Fibroblast of skin of left biceps (primary cell): ENCODE measurements at places on chromosomes 13 and 19.

- DNase-seq: no peak
Observed at GRCh38 chr13:30196025-30196424, 111.3 kb downstream of the KATNAL1 start.

GRCh38 chr13:67619995-67620380 is 389.9 kb upstream of the PCDH9 start:
- DNase-seq: no peak

DNA sequence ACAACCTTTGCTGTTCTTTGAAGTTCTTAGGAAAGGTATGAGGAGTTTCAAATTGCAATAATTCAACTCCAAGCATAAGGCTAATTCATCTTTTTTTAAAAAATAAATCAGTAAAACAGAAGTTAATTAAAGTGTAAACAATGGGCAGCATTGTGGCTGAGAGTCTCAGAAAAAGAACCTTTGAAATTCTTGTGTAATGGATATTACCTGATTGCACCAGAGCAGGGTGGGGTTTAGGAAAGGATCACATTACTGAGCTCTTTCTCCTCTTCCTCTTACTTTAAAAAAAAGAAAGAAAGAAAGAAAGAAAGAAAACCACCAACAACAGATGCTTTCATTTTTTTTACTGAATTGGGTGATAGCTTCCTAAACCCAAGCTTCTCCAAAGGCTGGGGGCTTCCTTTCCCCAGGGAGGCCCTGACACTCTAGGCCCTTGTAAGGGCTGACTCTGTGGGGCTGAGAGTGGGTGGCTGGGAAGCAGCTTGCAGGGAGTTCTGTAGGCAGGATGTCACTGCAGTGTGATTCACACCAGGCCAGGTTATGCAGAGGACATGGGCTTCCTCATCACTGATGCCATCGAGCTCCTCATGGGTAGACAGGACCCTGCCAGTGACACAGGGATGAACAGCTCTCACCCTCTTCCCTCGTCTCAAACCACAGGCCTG is 564.5 kb downstream of the FGF9 start:
- DNase-seq: no peak

GRCh38 chr19:51156710-51157109 is 14.6 kb downstream of the SIGLEC7 start:
- no peak for DNase-seq

DNA sequence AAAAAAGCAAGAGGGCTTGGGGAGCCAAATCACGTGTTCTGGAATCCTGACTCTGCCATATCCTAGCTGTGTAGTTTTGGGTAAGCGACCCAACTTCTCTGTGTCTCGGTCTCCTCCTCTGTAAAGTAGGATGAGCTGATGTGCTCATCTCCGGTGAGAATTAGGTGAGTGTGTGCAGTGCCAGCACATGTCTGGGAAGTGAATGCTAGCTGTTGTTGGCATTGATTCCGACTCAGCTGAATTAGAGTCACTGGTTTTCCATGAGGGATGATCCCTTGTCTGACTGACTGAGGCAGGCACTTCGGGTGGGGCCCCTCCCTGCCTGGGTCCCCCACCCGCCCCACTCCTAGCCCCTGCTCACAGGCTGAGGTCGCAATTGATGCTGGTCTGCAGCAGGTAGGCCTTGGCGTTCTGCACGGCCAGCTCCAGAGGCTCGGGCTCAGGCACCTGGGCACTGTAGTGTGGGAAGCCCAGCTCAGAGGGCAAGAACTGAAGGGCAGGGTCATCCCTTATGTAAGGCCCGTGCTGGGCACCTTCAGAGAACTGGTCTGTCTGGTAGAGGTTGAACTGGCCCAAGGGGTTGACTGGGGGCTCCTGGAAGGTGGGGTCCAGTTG is 835 bp downstream of the RSPH6A start:
- no peak for DNase-seq

GRCh38 chr13:104949840-104950740 is 1585.4 kb downstream of the EFNB2 start:
- no peak for DNase-seq

DNA sequence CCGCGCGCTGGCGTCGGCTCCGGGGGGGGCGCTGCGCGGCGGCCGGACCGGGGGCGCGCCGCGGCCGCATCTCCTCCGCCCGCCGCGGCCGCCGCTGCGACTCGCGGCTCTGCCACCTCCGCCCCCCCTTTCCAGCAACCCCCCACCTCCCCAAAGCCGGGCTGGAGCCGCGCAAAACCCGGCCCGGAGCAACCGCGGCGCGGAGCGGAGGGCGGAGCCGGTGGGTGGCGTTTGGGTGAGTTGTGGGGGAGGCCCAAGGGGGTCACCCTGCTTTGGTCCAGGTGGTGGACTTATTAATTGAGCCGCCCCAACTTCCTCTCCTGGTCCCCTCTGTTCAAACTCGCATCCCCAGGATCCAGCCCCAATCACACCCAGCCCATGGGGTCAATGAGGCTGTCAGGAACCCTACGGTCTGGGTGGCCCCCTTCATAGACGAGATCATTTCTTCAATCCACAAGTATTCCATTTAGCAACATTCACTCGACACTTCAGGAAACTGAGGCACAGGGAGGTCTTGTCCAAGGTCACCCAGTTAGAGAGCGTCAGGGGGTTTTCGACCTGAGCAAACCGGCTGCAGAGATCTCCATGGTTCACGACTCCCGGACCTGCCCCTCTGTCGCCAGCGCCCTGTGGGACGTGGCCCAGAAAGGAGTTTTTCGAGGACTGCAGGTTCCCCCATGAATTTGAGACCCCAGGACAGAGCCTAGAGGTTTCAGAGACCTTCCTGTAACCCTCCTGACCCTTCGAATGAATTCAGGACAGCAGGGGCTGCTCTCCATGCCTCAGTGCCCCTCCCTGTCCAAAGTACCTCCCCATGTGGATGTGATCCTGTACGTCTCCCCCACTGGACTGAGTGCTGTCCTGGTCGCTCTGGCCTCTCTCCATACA is 22.4 kb upstream of the SEMA6B start:
- DNase-seq: no peak

DNA sequence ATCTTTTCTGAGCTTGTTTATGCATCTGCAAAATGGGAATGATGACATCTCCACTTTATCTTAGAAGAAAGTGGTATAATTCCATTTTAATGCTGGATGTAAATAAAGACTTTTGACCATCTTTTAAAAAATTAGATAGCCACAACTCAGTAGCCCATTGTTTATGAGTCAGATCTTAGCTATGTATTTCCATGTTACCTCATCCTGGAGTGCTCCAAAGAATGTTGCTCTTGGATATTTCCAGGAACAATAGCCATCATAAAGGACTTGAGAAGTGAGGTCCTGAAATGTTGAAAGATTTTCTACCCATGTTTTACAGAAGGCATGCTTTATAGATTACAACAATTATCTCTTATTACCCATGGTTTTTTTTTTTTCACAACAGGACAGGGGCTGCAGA is 229.3 kb upstream of the EDNRB start:
- peak; percentile 67 for DNase-seq

DNA sequence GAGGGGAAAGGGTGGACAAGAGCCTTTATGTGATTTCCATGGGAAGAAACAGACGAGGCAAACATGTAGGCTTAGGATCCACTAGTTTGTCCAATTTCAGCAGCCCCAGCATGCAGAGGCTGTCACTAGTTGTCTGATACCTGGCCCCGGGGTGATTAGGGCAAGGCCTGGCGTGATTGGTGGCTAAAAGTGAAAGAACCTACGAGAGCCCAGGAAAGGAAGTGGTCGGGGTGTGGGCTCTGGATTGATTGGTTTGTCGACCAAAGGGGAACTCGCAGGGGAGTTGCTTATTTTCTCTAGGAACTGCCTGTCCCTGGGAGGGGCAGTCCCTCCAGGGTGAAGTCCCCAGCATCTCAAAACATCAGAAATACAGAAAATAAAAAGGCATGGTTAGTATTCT is 64.2 kb upstream of the UQCRFS1 start:
- no peak for DNase-seq

DNA sequence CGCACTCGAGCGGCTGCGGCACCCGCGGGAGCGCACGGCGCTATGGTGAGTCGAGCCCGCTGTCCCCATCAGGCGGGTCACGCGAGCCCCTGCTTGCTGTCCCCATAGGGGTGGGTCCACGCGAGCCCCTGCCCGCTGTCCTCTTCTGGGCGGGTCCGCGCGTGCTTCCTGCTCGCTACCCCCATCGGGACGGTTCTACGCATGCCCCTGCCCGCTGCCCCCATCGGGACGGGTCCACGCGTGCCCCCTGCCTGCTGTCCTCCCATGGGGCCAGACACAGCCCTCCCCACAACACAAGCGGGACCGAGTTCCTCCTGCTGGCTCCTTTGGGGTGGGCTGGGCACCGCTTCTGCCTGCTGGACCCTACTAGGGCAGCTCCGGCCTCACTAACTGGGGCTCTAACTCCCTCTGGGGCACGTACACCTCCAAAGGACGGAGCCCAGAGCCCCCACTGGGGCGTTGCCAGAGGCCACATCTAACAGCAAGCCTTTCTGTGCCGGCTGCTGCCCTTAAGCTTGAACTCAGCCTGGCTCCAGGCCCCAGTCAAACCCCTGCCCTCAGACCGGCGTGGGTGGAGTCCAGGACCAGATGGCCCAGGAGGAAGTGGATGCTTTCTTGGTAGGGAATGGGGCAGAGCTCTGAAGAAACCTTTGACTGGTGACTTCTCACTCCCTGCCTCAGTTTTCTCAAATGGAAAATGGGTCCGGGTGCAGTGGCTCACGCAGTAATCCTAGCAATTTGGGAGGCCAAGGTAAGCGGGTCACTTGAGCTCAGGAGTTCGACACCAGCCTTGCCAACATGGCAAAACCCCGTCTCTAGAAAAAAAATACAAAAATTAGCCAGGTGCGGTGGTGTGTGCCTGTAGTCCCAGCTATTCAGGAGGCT is 722 bp downstream of the COLGALT1 start:
- DNase-seq: no peak

- DNase-seq: no peak
Observed at GRCh38 chr19:51460164-51460992, 2.1 kb upstream of the SIGLEC8 start.

- DNase-seq: no peak
Observed at GRCh38 chr13:112891477-112892401, 77.3 kb upstream of the MCF2L start.

- no peak for DNase-seq
Observed at GRCh38 chr13:50209631-50210030, 194.4 kb downstream of the KCNRG start.

DNA sequence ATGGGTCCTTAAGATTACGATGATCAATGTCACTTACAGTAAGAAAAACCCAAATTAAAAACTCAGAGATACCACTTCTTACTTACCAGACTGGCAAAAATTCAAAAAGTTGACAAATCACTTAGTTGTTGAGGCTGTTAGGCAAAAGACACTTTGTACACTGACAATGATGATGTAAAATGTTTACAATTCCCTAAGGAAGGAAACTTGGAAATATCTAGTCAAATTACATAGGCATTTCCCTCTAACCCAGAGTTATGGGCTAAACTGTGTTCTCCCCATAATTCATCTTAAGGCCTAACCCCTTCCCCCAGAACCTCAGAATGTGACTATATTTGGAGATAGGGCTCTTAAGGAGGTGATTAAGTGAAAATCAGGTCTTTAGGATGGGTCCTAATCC is 12.0 kb downstream of the TGDS start:
- DNase-seq: no peak

DNA sequence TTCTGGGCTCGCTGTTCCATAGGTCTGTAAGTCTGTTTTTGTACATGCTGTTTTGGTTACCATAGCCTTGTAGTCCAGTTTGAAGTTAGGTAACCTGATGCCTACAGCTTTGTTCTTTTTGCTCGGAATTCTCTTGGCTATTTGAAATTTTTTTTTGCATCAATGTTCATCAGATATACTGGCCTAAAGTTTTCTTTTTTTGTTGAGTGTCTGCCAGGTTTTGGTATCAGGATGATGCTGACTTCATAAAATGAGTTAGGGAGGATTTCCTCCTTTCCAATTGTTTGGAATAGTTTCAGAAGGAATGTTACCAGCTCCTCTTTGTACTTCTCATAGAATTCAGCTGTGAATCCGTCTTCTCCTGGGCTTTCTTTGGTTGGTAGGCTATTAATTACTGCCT is 397.8 kb upstream of the HTR2A start:
- no peak for DNase-seq

DNA sequence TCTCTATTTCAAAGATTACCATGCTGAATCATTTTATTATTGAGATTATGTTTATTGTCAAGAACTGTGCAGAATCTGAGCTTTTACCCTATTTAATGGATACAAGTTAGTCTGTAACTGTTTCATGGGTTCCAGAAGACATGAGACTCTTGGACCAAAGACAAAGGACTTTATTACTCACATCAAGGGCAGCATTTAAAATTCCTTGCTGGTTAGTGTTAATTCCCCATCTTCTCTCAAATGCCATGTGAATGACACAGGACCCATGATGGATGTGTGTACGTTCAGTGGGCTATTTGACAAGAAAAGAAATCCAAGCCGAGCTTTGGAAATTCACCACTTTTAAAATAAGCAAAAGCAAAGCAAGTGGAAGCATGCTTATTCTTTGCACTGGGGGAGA is 139.9 kb downstream of the PCDH20 start:
- no peak for DNase-seq

- no peak for DNase-seq
Observed at GRCh38 chr19:38778733-38779132, 5.4 kb upstream of the LGALS7 start.

GRCh38 chr13:98677398-98677797 is 75.1 kb downstream of the SLC15A1 start:
- peak; percentile 49 for DNase-seq

- no peak for DNase-seq
Observed at GRCh38 chr13:110430391-110431336, 123.6 kb downstream of the COL4A2 start.

DNA sequence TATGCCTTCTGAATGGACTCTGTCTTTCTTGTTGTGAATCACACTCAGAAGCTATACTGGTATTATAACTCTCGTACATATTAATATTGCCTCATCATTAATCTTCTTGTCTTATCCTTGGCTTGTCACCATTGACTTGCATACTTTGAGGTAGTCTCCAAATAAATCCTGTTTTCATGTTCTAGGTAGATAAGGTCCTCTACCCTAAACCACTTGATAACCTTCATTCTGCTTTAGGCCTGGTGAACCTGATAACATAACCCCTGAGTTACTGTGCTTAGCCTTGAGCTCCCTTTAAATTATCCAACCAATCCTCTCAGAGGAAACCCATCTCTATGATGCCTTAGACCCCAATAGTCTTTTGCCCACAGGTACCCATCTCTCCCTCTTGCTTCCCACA is 1162.3 kb downstream of the SLITRK1 start:
- no peak for DNase-seq

GRCh38 chr13:113489171-113489548 is 1.4 kb downstream of the DCUN1D2 start:
- no peak for DNase-seq

DNA sequence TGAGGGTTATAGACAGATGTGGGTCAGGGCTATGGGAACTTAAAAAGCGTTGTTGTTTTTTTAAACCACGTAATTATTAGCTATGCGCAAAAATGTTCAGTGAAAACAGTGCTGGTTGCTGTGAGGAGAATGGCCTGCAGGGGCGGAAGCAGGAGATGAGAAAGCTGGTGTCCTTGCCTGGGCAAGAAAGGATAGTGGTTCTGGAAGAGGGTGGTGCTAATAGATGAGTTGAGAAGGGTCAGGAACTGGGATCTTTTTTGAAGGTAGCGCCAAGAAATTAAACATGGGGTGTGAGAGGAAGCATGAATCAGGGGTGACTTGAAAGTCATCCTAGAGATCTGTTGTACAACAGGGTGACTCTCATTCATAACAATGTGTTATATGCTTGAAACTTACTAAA is 4.8 kb upstream of the SMG9 start:
- DNase-seq: no peak
